SW 1271 (cell line): ENCODE measurements at places on chromosomes 2 and 18.
A peak's percentile ranks its signal among the peaks of the same experiment; 100 is the strongest.

DNA sequence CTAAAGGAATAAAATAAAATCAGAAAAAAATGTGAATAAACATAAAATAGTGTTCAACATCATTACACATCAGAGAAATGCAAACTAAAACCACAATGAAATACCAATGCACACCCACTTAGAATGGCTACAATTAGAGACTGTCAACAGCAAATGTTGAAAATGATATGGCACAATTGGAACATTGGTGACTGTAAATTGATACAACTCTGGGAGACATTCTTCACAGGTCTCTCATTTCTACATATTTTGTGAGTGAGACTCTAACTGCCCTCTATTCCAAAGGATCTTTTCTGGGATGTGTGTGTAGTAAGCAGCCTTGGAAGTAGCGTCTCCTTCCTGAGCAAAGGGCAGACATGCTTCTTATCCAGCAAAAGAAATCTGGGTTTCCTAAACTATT is 323.0 kb downstream of the FBXO15 start:
- no peak for DNase-seq

DNA sequence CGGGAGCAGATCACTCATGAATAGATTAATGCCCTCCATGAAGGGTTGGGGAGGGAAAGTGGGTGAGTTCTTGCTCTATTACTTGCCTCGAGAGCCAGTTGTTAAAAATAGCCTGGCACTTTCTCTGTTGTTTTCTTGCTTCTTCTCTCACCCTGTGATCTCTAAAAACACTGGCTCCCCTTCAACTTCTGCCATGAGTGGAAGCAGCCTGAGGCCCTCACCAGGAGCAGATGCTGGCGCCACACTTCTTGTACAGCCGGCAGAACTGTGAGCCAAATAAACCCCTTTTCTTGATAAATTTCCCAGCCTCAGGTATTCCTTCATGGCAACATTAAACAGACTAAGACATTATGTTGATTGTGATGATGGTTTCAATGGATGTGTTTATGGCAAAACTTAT is 307.0 kb downstream of the PIEZO2 start:
- no peak for DNase-seq

GRCh38 chr18:50313031-50313607 is 25.6 kb upstream of the CXXC1 start:
- DNase-seq: no peak

GRCh38 chr2:60577682-60578283 is 24.3 kb upstream of the BCL11A start:
- no peak for DNase-seq

- peak; percentile 45 for DNase-seq
Measured at GRCh38 chr2:69816923-69817542, 12.4 kb upstream of the GMCL1 start.

GRCh38 chr18:61475931-61476330 is 142.7 kb downstream of the CDH20 start:
- no peak for DNase-seq

GRCh38 chr2:120680136-120680761 is 55.4 kb upstream of the GLI2 start:
- DNase-seq: peak; percentile 59

GRCh38 chr18:63238693-63239075 is 80.9 kb downstream of the BCL2 start:
- DNase-seq: no peak

DNA sequence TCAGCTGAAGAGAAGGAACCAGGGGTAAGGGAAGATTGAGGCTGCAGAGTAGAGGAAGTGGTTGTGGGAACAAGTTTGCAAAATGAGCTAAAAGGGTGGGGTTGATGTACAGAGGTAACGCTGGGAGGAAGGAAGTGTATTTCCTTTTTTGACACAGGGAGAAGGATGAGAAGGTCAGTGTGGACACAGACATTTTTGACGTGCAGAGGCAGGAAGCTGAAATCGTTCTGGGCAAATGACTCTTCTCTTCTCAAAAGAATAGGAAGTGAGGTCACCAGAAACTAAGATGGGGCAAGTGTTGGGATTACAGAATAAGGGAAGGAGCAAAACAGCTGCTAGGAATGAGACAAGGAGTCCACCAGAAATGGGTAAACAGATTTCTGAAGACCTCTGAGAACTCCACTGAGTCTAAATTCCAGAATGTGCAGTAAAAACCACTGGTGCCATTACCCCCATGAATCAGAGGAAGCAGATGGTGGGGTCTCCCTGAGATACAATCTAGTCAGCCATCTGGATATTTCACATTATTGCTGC is 20.0 kb upstream of the RNF149 start:
- no peak for DNase-seq

DNA sequence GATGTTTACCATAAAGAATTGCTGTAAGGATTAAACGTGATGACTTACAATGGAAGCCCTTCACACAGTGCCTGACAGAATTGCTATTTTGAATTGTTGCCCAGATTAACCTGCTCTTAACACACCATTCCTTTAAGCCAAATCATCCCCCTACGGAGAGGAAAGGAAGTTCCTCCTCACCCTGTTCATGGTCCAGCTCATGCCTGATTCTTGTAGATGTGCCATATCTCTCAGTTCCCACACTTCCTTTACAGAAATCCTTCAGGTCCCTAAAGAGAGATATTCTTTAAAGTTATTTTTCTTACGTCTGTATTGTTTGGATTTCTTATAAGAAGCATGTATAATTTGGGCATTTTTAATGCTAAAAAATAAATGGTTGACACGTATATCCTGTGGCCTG is 127.5 kb upstream of the DAPL1 start:
- no peak for DNase-seq

GRCh38 chr2:200222791-200223190 is 83.7 kb upstream of the SPATS2L start:
- no peak for DNase-seq

DNA sequence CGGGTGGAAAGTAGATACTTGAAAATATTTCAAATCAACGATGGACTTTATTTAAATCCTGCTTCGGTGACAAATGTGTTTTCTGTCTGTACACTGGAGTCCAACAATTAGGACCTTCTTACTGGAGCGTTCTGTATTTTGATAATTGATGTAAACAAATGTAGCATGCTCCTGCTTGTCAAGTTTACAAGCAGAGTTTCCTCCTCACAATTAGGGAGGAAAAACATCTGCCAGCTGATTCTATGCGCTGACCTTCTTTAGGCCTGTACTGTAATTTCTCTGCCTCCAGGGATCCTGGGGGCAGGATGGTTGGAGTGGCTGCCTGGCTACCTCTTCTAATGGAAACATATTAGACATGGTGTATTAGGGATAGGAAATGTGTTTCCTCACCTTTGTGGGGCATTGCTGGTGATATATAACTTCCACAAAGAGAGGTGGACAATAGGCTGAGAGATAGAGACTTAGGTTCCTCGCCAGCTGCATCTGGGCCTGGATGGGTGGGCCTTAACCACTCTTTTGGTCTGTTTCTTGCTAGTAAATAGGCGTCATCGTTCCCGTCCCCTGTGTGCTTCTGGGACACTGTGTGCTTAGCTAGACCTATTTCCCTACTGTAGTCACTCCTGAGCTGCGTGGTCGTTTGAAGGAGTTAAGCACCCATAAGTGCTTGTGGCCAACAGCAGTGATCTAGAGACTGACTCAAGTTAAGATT is 19.3 kb downstream of the GATA6 start:
- DNase-seq: no peak

GRCh38 chr18:5909125-5909524 is 13.8 kb upstream of the TMEM200C start:
- no peak for DNase-seq

DNA sequence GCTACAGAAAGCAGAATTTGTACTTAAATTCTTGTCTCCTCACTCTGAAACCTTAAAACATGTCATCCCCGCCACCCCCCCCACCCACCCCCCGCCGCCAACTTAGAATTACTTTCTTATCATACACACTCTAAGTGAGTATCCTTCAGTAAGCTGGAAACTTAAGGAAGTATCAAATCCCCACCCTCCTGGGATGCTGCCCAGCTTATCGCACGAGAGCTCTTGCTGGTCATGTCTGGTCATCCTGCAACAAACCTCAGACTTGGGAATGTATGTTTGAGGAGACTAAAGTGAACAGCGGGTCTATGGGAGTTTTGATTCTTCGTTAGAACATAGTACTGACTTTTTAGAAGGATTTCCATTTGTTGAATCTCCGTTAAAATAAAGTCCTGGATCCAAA is 203.3 kb downstream of the PTGR3 start:
- DNase-seq: no peak

DNA sequence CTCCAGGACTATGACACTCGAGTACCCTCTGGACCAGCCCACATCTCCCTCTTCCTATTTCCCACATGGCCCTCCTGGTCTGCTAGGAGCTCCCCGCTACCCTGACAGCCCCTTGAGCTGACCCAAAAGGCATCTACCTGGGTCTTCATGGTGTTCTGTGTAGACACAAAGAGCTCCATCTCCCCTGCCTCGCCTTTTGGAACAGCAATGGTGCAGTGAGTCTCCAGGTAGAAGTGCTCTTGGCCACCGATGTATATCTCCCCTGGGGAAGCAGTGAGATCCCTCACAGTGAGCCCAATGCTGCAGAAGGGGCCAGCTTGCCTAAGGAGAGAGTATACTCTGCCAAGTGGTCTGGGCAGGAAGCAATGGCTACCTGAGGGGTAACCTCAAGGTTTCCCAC is 47.8 kb downstream of the XDH start:
- DNase-seq: no peak

DNA sequence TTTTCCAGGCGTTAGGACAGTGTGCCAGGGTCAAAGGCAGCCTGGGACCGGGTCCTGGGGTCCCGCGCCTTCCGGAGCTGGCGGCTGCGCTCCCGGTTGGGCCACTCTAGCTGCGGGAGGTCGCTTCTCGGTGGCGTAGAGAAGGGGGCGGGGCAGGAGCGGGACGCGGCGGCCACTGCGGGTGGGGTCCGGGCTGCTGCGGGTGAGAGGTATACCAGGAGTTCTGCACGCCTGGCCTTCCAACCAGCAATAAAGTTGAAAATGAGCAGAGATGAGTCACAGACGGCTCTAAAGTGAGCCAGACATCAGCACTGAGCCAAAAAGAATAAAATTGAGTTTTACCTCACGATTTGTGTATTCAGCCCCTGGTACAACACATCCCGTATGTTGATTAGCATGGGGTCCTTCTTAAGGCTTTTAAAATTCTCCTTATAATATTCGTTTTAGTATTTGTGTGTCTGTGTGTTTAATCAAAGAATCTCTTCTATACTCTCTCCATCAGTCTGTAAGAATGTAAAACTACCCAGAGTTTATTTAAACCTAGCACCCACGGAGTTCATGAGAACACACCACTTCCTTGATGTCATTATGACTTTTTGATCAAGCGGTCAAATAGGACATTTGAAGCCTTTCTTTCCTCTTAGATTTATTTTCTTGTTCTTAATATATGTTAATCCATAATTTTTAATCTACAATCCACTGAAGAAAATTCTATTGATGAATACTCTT is at the start of gene C1GALT1C1L:
Gene C1GALT1C1L, minus strand, starts transcription at position 108 of the 729 bp plus-strand sequence. Its CDS starts 107 bp downstream, at position 1.
- DNase-seq: no peak

DNA sequence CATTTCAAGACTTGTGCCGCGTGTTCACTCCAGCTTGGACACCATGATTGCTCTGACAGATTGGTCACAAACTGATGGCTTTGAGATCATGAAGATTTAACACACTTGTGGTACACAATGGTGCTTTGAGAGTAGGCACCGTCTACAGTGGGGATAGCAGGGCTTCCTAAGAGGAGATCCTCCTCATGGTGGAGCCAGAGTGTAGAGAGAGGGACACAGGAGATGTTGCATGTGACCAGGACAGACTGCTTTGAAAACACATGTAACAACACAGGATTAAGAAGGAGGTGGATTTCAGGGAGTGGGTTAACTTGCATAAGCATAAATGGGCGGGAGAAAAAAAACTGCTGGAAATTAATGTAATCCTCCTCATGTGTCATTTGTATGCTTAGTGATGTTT is 95.7 kb upstream of the LINC00305 start:
- DNase-seq: no peak

GRCh38 chr2:9003366-9003615 is 193 bp downstream of the MBOAT2 start:
- no peak for DNase-seq

GRCh38 chr2:35873921-35874320 is 481.7 kb upstream of the CRIM1 start:
- DNase-seq: no peak

- no peak for DNase-seq
Measured at GRCh38 chr2:58227171-58227917, 13.8 kb downstream of the FANCL start.

GRCh38 chr2:135688978-135689377 is 52.7 kb upstream of the UBXN4 start:
- no peak for DNase-seq

DNA sequence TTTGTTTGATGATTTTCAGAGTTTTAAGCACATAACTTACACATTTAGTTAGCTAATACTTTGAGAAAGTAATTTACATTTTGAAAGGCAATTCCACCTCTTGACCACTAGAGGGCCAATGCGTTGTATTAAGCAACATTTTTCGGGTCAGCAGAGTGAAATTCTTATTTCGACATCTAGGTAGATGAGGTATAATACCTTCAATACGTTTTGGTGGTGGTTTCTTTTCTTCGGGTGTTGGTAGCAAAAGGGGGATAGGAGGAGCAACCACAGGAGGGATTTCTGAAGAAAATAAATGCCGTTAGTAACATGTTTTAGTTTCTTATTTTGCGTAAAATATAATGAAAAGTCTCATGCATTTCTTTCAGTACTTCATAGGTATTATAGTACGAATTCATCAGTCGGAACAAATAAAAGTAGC is 106.3 kb downstream of the TTN start:
- no peak for DNase-seq

DNA sequence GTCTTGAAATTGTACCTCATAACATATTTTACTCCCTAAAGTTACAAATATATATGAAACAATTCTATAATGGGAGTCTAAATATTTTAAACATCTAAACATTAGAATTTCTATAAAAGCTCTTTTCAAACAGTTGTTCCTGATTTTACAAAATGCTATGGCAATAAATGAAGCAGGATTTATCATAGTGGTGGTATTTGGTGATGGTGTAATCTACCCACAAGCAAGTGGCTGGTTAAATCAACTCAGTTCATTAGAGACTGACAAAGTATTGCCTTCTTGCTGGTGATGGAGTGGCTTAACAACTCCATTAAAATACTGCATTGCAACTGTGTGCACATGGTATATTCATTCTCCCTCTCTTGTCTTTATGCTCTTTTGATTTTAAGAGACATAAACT is 138.9 kb downstream of the PMAIP1 start:
- DNase-seq: no peak

- DNase-seq: no peak
Measured at GRCh38 chr2:55842046-55842445, 81.5 kb downstream of the EFEMP1 start.

DNA sequence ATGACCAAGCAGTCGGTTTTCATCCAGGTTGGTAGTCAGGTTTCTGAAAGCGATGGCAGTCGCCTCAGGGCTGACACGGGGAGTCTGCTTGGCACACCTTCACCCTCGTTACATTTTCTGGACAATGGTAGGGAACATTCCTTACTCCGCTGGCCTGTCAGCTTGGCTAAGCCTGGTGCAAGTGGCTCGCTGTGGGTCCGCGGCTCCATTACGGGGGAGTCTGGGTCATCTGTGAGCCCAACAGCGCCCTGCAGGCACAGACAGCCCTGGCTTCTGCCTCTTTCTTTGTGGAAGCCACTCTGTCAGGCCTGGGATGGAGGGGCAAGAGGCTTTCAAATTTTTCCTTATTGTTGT is 95.6 kb downstream of the HDAC4 start:
- no peak for DNase-seq

GRCh38 chr2:25740810-25741381 is 67.5 kb upstream of the DTNB start:
- DNase-seq: no peak

- DNase-seq: no peak
Measured at GRCh38 chr18:45386041-45386655, 229.1 kb upstream of the SLC14A2 start.

- DNase-seq: no peak
Measured at GRCh38 chr18:13560306-13560705, 166.1 kb downstream of the FAM210A start.

GRCh38 chr2:66185497-66186054 is 249.3 kb upstream of the MEIS1 start:
- DNase-seq: no peak
